ENCODE measurements at places on chromosomes 2 and 18.

GRCh38 chr18:10487154-10487553 is 32.7 kb downstream of the APCDD1 start:
- no peak for DNase-seq

DNA sequence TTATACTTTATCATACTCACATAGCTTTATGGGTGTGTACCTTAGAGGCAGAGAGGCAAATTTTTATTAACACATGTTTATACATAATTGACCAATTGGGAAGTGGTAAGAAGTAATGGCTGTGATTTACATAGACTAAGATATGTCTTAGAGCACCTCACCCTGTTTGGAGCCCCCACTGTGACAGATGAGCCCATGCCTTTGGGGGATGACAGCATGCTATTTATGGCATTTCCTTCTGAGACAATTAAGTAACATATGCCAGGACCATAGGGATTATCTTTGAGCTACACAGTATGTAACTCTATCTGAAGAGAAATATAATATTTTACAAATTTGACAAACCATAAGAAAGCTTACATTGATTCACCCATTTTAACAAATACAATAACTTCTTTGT is 1655.3 kb upstream of the ACVR2A start:
- DNase-seq = no peak

DNA sequence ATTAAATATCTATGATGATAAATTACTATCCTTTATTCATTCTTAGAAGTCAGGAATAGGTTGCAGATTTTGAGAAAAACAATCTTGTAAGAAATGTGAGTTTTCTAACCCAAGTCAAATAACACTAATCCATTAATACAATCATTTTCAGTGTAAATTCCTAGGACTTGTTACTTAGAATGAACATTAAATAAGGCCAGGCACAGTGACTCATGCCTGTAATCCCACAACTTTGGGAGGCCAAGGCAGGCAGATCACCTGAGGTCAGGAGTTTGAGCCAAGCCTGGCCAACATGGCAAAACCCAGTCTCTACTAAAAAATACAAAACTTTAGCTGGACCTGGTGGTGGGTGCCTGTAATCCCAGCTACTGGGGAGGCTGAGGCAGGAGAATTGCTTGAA is 45.8 kb upstream of the CDKL4 start:
- no peak for DNase-seq

DNA sequence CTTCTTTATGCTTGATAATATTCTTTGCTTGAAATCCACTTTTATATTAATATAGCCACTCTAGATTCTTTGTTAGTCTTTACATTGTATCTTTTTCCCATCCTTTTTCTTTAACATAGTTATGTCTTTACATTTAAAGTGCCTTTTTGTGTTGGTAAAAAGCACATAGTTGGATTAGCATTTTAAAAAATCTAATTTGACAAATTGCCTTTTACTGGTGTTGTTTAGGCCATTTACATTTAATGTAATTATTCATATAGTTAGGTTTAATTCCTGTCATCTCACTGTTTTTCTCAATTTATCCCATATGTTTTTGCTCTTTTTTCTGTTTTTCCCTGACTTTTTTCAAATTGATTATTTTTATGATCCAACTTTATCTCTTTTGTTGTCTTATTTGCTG is 93.2 kb downstream of the BCL2L11 start:
- no peak for DNase-seq

- DNase-seq = no peak
These were observed 13.8 kb upstream of the CXCR1 start for GRCh38 chr2:218180467-218181114.

DNA sequence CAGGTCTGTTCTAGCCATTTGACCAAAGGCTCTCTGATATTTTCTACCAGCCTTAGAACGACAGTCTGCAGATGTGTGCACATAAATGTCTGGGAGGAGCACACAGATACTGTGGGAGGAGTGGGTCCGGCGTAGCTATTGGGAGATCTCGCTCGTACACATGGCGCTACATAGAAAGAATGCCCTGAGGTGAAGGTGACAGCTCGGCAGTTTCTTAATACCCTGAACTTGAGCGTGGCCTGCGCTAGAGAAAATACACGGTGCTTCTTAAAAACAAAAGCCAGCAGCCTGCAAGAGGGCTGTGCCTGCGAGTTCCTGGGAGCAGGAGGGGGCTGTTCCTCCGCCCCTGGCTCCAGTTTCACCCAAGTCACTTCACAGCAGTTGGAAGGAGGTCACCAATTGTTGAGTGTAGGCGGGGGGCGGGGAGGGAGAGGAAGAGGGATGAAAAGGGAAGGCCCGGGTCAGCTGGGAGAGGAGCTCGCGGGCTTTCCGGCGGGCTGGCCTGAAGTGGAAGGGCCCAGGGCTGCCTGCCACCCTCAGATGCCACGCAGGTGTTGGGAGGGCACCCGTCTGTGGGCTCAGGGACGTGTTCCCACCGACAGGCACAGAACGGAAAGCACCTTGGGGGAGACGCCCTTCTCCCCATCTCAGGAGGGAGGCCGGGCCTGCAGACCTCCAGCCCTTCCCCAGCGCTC is 124.7 kb upstream of the ZNF516 start:
- peak; percentile 77 for DNase-seq

- DNase-seq = peak; percentile 71
These were observed 71.2 kb upstream of the FOSL2 start for GRCh38 chr2:28321426-28321825.

DNA sequence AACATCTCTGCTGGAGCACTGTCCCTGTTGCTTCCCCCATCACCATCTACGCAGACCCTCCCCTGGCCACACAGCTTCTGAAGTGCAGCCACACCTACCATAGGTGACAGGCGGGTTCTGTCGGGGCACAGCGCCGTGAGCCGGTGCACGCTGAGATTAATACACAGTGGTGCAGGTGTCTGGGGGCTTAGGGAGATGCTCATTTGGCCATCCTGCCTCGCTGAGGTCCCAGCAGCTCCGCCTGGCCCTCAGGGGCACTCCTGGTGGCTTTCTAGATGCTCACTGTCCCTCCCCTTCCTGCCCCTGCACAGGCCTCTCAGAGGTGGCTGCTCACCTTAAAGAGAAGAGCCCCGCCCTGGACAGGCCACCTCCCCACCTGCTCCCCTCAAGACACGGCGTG is 18.9 kb upstream of the RPL31 start:
- no peak for DNase-seq

DNA sequence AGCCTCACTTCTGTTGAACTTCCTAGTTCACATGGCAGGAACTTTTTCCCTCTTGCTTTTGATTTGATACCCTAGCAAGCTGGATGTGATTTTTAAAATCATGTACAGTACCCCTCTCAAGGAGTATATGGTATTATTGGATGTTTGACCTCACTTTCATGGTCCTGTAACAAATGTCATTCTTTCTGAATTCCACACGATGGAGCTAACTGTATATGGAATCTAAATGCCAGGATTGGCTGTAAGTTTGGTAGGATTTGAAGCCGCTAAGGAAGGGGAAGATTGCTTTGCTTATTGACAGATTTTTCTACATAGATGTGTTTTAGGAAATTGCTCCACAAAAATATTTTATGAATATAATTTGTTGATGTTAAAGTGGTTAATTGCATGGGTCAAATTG is 18.3 kb downstream of the MAIP1 start:
- no peak for DNase-seq

GRCh38 chr2:238083919-238084318 is 16.2 kb upstream of the ESPNL start:
- no peak for DNase-seq

- DNase-seq = no peak
These were observed 40.3 kb downstream of the PRKD3 start for GRCh38 chr2:37284381-37284780.

DNA sequence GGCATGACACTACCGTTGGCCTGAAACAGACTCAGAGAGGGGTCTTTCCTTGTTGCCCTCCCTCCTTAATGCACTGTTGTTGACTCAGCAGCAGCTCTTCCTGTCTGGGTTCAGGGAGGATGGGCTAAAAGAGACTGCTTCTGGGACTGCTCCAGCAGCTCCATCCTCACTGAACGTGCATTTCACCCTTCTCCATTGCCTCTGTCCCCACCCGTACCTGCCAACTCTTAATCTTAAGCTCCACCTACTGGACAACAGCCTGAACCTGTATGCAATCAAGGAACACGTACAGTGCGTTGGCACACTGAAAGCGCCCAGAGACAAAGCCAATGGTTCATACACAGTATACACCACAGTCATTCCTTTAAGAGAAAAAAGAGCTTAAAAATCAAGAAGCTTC is 230.8 kb upstream of the RAB6C start:
- no peak for DNase-seq

- DNase-seq = no peak
These were observed 154.9 kb downstream of the PTGR3 start for GRCh38 chr18:75054046-75054445.
